ENCODE measurements at places on chromosomes 7 and 10.

- DNase-seq: no peak
These were observed 123.3 kb upstream of the LAMB4 start for GRCh38 chr7:108253275-108254044.

DNA sequence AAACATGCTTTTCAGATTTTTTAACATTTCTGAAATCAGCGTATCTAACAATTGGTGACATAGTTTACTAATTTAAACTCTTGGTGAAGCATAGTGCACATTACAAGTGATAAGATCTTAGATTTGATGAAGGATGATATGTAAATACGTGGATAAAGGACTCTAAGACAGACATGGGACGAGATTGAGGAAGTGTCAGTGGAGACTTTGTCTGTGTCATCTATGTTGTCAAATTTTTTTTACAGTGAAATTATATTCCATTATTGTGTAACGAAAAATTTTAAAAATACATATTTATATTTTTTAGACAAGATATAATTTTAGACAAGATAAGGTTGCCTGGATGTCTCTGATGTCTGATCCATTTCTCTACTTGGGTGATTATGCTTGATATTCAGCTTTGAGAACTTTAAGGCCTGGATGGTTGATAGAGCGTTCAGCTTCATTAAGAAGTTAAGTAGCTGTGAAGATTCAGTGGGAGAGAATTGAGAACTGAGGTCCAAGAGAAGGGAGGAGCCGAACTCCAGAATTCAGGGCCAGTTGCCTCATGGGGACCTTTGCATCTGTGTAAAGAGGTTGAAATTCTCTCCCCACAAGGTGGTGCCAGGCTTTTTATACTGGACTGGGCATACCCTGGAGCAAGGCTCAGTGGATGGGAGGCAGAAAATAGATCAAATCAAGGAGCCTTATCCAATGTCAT is 62.7 kb downstream of the KAT6B start:
- no peak for DNase-seq

DNA sequence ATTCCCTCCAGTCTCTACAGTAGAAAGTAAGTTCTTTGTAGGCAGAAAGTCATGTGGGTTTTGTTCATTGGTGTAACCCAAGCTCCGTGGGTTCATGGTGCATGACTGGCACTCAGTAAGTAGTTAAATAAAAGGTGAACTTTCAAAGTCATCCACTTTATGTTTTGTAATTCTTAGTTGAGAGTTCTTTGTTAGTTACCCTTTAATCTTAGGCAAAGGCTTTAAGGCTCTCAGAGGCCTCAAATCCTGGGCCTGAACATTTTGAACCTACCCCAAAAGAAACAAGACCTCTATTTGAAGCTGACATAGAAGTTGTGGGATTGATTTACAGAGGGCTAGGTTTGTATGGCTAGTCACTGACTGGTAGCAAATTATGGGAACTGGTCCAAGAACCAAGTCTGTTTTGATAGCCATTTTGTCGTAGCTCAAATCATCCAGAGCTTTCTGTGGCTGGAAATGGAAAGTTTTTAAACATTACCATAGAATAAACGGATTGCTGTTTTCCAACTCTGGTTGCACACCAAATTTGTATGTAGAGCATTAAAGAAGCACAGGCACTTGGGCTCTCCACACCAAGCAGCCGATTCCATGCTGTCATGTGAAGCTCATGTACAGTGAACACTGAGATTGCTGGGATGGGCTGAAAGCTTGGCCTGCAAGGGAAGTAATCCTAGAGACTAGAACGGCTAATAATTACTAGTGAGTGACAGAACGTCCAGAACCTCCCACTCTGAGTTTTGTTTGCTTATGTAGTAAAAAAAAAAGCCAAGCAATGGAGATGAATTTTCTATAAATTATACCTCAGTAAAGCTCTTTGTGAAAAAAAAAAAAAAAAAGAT is 53.5 kb downstream of the DENND11 start:
- no peak for DNase-seq

DNA sequence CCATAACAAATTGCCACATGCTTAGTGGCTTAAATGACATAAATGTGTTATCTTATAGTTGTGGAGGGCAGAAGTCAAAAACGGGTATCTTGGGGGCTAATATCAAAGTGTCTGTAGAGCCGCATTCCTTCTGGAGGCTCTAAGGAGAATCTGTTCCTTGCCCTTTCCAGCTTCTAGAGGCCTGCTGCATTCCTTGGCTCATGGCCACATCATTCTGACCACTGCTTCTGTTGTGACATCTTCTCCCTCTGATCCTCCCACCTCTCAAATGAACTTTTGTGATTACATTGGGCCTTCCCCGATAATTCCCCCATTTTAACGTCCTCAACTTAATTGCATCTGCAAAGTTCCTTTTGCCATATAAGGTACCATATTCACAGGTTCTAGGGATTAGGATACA is 76.1 kb downstream of the CYP26A1 start:
- DNase-seq: no peak

- DNase-seq: no peak
These were observed 124.5 kb upstream of the RET start for GRCh38 chr10:42952349-42952748.

DNA sequence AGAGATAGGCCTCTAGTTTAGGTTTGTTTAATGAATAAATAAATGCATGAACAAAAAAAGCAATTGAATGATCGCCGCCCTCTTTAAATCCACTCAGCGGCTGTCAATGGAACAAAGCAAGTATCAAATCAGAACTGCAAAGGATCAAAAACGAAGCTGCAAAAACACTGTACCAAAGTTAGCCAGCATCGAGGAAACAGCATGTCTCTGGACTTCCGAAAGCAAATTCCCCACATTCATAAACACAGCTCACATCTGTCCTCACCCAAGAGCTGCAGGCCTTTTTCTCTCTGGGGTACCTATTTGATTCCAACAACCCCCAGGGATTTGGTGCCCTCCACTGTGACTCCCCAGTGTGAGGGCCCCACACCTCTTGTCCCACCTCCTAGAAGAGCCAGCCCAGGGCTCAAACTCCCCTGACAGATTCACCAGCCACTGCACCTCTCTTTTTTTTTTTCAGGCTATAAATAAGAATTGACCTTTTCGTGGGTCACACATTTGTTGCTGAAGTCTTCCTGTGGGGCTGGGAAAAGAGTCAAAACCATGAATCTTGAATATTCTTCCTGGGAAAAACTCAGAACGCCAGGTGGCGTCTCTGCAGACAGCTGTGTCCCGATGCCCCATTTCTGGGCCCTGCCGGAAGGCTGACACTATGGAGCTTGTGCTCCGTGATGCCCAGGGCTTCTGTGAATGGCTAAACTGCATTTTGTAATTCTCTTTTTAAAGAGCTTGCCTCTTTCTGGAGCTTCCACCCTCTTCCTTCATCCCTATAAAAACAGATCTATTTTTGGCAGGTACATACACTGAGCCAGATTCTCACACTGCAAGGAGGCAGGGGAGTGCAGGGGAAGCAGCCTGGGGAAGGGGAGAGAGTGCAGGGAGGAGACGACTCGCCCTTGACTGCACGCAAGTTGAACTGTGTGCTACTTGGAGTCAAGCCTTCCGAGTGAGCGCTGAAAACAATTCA is 51.7 kb downstream of the HSPA12A start:
- no peak for DNase-seq

GRCh38 chr10:114370199-114370598 is 34.1 kb downstream of the AFAP1L2 start:
- DNase-seq: no peak

GRCh38 chr10:7551950-7552716 is 114.6 kb downstream of the ITIH5 start:
- DNase-seq: no peak

DNA sequence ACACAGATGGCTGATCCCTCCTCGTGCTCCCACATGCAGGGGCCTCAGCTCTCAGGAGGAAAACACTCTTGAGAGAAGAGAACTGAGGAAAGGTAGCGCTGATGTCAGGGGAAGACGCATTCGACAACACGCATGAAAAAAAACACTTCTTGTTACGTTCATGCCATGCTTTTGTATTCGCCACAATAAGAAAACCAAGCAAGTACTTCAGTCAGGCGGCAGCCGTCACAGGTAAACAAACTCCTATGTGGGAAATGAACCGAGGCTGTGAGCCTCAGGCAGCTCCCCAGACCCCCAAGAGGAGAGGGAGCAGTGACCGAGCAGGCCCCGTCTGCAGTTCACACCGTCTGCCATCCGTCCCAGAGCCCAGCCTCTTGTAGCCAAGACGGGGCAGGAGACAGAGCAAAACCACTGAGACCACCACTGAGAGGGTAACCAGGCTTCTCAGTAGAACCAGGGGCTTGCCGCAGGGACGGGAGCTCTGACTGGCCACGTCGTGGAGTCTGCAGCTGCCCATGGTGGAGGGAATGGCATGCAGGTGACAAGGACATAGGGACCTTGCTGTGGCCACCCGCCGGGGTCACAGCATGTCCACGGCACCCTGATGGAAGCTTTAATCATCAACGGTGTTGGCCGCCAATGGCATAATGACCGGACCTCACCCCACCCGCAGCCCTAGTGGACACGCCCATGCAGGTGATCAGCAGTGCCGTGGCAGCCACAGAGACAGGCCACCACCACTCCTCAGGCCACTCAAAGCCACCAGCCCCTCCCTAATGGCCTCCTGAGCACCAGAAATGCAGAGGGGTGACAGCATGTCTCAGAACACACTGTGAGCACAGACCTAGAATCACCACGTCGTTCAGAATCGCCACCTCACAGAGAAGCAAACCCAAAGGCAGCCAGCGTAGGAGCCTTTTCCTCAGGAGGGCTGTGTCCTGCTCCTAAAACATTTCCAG is 304.3 kb downstream of the PTPRN2 start:
- no peak for DNase-seq

DNA sequence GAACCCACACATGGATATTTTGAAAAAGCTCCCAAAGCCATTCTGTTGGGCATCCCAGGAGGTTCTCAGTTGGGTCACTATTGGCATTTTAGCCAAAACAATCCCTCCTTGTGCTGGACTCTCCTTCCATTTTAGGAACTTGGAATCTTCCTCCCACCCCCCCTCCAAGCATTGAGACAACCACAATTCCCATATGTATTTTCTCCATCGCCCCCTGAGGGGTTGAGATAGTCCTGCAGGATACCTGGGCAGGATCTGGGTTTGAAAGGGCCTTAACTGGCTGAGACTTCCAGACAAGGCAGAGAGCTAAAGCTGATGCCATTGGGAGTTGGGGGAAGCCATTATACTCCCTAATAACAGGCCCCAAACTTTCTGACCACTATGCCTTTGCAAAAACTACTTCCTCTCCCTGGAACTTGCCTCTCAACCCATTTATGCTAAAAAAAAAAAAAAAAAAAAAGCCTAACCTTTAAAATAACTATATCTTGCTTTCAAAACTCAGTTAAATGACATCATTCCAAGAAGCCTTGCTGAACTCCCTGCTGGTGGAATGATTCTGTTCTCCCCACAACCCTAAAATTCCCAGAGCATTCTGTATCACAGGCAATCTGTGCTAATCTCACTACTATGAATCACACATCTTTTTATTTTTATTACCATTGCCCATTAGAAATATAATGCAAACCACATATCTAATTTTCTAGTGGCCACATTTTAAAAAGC is 77.5 kb upstream of the PDE1C start:
- no peak for DNase-seq

DNA sequence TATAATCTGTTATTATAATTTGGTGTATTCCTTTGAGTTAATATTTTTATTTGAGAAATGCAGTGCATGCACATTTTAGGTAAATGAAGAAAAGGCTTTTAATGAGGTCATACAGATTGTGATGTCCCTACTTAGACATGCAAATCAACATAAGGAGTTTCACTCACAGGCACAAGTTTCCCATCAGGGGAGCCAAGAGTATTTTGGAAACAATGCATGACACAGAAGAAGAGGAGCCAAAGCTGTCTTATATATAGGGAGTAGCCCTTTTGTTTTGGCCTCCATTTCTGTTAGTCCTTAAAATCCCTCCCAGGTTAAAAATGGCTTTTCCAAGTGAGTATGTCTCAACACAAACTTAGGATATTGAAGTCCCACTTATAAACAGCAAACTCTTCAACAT is 703.4 kb upstream of the ANKRD30A start:
- no peak for DNase-seq

GRCh38 chr10:122475591-122476332 is 14.4 kb downstream of the HTRA1 start:
- no peak for DNase-seq

DNA sequence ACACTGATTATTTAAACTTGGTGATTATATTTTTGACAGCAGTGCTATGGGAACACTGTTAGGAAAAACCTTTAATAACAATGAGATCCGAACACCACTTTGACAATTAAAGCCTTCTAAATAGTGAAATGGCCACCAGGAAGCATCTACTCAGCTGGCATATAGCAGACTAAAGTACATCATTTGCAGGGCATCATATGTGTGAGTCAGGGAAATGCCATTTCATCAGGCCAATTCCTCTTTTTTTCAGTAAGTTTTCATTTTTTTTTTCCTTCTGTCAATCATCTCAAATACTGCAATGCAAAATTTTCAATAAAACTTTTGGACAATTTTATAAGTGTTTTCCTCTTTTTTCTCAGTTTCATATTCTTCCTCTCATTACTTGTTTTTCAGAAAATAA is 521.4 kb upstream of the SEMA3D start:
- DNase-seq: no peak

GRCh38 chr10:92573091-92573797 is 649 bp downstream of the IDE start:
- DNase-seq: peak; percentile 42

DNA sequence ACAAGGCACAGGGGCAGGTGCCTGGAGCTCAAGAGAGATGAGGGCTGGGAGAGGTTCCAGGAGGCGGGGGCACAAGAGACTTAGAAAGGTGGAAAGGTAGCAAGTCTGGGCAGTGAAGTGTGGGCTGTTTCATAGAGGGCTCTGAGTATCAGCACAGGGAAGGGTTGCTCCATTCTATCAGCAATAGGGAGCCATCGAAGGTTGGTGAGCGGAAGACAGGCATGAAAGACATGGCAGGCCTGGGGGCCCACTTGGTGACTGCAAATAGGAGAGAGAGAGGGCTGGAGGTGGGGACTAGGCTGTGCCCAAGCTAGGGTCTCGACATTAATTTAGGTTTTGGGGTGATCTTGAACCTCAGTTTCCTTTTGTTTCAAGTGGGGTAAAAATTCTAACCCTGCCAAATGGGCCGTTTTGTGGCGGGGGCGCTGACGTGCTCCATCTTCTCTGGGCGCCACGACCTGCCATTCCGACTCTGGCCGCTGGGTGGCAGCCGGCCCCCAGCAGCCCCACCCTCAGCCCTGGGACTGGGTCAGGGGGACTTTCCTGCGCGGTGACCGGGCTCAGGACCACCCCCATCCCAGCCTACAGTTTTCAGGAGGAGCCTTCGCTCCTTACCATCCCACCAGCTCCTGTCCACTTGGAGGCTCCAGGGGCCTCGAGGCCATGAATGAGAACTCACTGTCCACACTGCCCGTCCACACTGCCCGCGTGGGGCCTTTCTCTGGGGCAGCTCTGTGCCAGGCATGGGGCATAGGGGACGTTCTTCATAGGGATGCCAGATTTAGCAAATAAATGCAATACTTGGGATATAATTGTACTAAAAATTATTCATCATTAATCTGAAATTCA is 37.2 kb upstream of the PCBD1 start:
- DNase-seq: peak; percentile 73

- DNase-seq: no peak
These were observed 15.7 kb downstream of the SH2D4B start for GRCh38 chr10:80553436-80553835.

Data from stimulated activated CD4-positive, alpha-beta T cell treated with anti-CD3 and anti-CD28 coated beads, Interleukin-2, amount 100 ng/mL, for 24 hours (primary cell).